ENCODE measurements at places on chromosomes 11 and 22.

DNA sequence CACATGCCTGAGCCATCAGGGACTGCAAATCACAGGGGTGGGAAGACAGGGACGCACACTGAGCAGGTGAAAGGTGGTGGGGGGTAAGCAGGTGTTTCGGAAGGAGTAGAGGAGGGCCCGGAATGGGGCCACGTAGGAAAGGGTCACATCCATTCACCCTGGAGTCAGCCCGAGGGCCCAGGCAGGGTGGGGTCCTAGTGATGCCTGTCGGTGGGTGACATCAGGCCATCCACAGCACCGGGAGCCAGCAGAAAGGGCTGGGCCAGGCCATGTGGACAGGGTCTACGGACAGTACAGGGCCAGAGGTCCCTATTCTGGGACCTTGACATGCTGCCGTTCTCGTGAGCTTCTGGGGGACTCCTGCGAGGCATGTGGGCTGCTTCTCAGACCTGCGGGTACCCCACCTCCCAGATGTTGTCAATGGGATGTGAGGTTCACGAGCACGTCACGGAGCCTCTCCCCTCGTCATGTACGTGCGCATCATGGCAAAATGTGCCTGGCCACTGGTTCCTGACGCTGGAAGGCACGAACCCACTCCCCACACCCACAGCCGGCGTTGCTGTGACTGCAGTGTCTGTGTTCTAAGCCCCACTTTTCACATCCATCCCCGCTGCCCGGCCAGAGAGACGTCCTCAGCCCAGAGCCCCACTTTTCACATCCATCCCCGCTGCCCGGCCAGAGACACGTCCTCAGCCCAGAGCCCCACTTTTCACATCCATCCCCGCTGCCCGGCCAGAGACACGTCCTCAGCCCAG lies 84.1 kb downstream of the FBLN1 start:
- no peak for DNase-seq

DNA sequence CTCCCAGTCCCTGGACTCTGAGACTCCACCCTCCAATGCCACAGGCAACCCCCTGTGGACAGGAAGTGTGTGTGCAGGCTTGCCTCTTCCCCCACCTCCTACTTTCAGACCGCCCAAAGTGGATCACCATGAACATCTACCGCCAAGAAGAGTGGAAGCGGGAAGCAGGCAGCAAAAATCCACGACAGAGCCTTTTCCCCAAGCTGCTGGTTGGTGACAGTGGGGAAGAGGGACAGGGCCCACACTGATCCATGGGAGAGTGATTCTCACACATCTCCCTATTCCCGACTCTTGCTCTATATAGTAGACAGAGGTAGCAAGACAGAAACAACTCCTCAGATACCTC lies 53.4 kb upstream of the SPATA19 start:
- no peak for DNase-seq

DNA sequence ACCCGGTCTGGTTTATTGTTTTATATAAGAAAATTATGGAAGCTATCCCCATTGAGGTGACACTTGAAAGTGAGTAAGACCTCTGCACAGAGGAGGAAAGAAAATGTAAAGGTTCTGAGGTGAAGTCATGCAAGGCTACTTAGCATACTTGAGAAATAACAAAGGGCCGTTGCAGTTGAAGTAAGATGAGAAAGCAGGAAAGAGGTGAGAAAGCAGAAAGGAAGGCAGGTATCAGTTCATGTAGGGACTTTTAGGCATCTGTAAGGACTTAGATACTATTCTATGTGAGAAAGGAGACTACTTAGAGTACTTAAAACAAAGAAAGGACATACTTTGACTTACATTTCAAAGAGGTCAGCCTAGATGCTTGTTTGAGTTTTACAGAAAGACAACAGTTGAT lies 84.7 kb downstream of the CASP12 start:
- DNase-seq, result no peak

DNA sequence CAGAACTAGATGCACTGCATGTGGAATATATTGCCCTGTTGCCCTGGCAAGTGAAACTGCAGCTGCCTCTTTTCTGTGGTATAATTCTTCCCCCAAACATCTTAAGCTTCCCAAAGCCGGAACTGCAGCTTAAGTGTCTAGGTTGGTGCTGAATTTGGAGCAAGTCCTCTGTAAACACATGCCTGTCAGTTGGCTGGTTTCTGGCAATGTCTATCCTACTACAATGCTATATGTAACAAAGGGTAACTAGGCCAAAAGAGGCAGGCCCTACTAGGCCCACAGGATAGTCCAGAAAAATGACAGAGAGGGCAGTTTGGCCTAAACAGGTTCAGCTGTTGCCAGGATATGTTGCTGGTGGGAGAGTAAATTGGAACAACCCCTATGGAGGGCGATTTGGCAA lies 27.9 kb downstream of the ASCC2 start:
- no peak for DNase-seq

- DNase-seq, result no peak
These were observed 1.5 kb downstream of the SLC35F2 start for GRCh38 chr11:107856981-107857517.

GRCh38 chr11:15006139-15006759 lies 34.1 kb upstream of the CALCA start:
- DNase-seq, result no peak

- DNase-seq, result peak; percentile 65
These were observed 30.0 kb upstream of the WNT11 start for GRCh38 chr11:76236092-76236999.

- no peak for DNase-seq
These were observed 109.2 kb downstream of the TTC17 start for GRCh38 chr11:43467958-43468357.

DNA sequence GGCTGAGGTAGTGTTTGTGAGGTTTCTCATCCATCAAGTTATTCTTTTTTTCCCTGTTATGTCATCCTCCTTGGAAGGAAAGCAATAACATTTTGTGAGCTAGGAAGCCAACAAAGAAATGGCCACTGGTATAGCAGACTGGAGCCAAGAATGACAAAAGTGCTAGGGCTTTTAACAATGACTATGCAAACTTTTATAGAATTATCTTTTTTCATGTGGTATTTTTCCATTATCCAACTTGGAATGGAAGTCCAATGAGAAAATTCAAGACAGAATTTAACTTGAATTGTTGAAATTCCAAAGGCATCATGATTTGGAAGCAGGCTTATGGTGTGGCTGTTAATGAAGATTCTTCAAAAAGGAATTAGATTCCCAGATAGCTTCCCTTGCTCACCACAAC lies 216.4 kb upstream of the PDGFD start:
- no peak for DNase-seq

GRCh38 chr22:20127869-20128618 lies 3.6 kb upstream of the ZDHHC8 start:
- no peak for DNase-seq

DNA sequence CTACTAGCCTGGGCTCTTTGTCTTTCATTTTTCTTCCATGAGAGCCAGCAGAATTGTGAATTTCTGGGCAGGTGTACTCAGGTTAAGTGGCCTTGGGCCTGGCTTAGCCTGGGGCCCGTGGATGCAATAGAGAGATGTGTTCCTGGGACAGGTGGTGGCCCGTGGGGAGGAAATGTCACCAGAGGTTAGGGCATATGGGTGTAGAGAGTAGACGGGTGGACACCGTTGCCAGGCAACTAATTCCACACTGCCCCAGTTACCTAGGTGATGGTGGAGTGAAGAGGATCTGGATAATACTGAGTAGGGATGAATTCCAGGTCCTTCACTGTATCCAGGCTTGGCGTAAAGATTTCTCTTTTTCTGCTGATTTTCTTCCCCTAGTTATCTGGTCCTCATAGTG lies 175.0 kb downstream of the INSC start:
- DNase-seq, result no peak

GRCh38 chr11:73662445-73663157 lies 16.2 kb downstream of the PLEKHB1 start:
- DNase-seq, result no peak

DNA sequence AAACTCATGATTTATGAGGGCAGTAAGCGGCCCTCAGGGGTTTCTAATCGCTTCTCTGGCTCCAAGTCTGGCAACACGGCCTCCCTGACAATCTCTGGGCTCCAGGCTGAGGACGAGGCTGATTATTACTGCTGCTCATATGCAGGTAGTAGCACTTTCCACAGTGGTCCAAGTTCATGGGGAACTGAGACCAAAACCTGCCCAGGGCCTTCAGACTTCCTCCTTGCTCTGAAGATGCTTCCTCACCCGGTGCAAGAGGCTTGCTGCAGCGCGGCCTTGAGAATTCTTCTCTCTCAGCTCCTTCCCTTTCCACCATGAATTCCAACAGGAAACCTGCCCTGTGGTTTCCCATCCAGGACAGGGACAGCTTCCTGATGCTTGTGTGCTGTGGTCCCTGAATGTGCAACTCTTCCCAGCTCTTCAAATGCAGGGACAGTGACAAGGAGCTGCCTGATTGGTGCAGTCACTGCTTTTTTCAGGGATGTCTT lies 53.9 kb downstream of the GGTLC2 start:
- no peak for DNase-seq

GRCh38 chr22:48566741-48567140 lies 1260.9 kb downstream of the BRD1 start:
- peak; percentile 54 for DNase-seq

- DNase-seq, result no peak
These were observed 3.1 kb downstream of the PAX6 start for GRCh38 chr11:31807799-31808667.

- no peak for DNase-seq
These were observed 39.4 kb upstream of the TCF20 start for GRCh38 chr22:42309865-42310264.

DNA sequence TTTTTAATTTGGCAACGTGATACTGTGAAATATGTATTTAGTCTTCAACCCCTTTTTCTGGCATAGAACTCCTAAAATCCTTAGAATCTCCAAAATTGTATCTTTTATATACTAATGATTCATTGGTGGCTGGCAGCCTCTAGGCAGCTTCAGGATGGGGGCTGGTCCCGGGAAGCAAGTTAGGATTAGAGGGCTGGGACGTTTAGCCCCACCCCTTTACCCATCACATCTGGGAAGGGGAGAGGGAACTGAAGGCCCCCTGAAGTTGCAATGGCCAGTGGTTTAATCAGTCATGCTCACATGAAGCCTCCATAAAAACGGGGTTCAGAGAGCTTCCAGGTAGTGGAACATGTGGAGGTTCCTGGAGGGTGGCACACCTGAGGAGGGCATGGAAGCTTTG lies 7.1 kb downstream of the IL17RA start:
- DNase-seq, result no peak

DNA sequence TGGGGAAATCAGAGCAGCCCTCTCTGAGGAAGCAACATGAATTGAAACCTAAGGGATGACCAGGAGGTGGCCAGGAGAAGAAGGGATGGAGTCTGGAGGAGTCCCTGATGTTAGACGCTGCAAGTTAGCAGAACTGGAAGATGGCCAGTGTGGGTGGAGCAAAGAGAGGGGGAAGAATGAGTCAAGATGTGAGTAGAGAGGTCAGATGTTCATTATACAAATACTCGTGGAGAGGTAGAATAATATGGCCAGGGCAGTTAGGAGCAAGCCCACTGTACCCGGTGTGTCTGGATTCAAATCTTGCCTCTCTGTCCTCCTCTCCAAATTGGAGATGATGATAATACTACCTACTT lies 242.0 kb downstream of the TENM4 start:
- DNase-seq, result no peak

- DNase-seq, result no peak
These were observed 16.7 kb upstream of the ALDH3B2 start for GRCh38 chr11:67691149-67691548.

GRCh38 chr11:128696941-128697340 lies 3.1 kb downstream of the FLI1 start:
- DNase-seq, result no peak

- DNase-seq, result no peak
These were observed 85.7 kb upstream of the PRDM11 start for GRCh38 chr11:45060707-45061106.

- no peak for DNase-seq
These were observed 35.9 kb downstream of the RPL3 start for GRCh38 chr22:39283322-39284141.

GRCh38 chr11:71373791-71374454 lies 74.3 kb downstream of the DHCR7 start:
- DNase-seq, result no peak

DNA sequence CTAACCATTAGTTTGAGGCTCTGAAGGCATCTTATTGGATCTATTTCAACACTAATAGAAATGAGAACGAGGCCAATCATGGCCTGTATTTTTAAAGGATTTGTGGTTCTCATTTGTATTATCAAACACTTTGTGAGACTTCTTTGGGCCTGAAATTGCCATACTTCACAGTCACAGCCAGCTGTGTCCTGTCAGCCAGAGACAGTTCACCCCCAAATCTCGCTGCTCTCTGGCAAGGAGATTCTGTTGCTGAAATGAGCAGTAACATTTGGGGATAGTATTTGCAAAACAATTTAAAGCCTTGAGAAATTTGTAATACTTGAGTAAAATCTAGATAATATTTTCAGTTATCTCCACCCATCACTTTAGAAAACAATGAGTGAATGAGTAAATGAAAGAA lies 26.9 kb upstream of the TENM4 start:
- DNase-seq, result no peak

DNA sequence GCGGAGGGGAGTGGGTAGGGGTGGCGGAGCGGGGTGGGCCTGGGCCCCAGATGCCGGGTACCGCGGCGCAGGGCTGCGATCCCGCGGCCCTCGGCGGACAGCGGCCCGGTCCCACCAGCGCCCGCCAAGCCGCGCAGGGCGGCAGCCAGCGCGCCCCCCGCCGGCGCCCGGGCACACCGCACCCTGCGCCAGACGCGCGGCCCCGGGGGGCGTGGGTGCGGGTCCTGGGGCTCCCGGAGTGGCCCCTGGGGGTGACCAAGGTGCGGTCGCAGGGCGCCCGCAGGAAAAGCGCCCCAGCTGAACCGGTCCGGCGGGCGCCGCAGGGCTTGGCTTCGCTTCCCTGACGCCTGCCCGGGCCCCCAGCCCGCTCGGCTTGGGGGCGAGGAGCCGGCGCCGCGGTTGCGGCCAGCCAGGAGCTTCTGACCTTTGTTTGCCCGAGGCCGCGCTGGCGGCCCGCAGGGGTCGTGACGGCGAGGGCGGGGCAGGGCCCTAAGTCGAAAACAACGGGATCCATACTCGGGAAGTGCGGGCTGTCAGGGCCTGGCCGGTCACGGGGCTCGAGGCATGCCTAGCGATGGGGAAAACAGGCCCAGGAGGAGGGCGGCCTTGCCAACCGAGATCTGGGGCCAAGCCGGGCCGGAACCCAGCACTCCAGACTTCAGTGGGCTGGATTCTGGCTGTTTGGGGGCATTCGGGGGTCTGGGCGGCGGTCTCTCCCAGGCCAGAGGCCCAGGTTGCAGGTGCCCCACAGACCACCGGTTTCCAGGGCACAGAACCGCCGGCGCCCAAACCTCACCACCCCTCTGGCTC lies 581 bp upstream of the AP5B1 start:
- no peak for DNase-seq

Measured in left lung (tissue), 14 donors.